ENCODE measurements at places on chromosomes 1 and 21.
A peak's percentile ranks its signal among the peaks of the same experiment; 100 is the strongest.

DNA sequence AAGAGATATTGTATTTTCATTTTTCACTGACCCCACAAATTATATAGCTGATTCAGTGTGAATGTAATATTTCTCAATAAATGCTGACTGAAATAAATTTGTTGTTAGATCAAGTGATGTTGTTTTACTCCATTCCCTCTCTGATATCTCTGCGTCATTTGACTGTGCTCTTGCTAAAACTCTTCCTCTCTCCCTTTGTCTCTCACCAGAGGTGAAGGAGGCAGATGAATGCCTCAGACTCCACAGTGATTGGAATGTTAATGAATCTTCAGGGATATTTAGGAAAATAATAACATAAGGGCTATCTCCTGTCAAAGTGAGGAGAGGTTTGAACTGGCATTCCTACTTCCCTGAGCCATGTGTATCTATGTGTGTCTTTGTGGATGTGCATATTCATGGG, 3.7 kb downstream of the CD1E start:
- no peak for DNase-seq

DNA sequence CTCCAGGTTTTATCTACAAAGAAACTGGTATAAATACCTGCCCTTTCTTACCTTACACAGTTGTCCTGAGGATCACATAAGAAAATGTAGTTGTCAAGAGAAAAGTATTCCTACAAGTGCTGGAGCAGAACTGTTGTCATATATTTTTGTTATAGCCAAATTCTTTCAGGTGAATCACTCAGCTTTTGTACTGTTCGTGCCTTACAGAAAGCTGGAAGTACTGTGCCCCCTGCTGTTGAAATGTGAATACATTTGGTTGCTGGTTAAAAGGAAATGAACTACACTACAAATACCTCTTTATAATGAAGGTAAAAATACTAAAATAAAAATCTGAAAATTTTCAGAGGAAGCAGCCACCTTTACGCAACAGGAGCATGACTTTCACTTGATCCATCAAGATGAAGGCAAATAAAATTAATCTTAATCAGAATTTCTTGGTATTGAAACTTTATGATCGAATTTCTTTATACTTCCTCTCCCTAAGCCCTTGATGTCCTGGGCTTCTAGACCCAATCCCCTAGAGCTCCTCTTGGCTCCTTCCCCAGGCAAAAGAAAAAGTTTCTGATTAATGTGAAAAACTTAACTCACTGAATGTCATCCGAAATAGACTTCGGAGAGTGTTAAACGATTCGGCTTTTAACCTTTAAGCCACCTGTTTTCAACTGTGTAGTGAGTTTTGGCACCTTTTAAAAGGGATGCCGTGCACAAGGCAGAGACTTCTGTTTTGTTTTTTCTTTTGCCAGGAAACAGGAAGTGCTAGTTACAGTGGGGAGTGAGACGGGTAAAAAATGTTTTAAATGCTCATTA, 12.5 kb downstream of the CHML start:
- peak; percentile 36 for DNase-seq

DNA sequence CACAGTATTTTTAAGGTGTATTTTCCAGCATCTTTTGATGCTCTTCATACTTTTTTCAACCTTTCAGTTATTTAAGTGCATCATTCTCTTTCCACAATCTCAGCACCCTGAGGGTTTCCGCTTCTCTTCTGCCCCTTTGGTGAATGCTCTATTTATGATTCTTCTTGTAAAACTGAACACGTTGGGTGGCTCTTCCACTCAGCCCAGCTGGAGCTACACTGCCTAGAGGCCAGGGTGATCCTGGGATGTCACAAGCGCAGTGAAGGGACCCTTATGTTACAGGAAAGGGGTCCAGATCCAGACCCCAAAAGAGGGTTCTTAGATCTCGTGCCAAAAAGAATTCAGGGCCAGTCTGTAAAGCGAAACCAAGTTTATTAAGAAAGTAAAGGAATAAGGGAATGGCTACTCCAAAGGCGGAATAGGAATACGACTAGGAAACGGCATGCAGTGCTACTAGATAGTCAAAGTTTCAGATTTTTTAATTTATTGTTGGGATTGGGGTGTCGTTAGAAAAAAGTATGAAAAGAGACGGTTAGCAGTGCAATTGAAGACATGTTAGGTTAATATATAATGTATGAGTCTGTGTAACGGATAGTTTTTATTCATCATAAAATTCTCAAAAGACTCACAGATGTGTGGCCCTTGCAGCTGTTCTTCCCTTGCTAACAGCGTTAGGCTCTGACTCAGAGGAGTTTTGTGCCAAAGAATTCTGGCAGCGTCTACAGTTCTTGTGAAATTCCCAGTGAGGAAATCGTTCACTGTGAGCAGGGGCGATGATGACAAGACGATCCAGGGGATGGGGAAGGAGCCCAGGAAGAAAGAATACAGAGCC, 14.4 kb upstream of the ERVH48-1 start:
- DNase-seq = no peak

- DNase-seq = no peak
Measured at GRCh38 chr1:207807326-207807689, 55.5 kb downstream of the CD46 start.

GRCh38 chr1:55700359-55701130, 485.4 kb upstream of the USP24 start:
- DNase-seq = no peak

DNA sequence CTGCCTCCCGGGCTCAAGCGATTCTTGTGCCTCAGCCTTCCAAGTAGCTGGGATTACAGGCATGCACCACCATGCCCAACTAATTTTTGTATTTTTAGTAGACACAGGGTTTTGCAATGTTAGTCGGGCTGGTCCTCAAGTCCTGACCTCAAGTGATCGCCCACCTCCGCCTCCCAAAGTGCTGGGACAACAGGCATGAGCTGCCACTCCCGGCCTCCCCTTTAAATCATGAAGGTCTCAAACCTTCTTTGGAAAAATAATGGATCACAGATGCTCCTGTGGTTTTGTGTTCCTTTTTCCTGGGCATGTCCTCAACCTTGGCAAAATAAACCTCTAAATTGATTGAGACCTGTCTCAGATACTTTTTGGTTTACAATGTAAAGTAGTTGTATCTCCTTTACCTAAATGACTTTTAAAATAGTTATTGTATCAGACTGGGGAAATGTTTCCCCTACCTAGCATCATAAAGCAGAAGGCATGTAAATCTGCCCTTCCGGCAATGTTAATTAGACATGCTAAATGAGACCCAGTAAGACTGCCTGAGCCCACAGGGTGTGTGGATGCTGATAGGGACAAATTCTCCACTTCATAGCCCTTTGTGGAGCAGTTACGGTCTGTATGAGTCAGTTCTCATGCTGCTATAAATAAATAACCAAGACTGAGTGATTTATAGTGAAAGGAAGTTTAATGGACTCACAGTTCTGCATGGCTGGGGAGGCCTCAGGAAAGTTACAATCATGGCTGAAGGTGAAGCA, 27.8 kb downstream of the CBR1 start:
- no peak for DNase-seq

DNA sequence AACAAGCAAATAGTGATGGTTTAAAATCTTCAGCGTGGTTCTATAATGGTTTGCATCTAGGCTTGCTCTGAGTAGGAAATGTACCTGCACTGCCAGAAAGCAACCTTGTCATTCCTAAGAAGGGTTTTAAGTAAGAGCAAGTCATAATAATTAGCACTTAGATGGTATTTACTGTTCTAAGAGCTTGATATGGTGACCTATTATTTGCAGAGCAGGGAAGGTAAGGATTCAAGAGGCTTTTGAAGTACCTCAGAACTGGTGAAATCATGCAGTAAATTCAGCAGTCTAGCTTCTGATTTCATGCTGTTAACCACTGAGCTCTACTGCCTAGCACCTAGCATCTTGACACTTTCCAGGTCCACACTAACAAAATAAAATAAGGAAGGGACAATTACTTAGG, 23.7 kb downstream of the ATP1A1 start:
- DNase-seq = no peak

GRCh38 chr1:24277420-24278169, 41.6 kb upstream of the GRHL3 start:
- no peak for DNase-seq

DNA sequence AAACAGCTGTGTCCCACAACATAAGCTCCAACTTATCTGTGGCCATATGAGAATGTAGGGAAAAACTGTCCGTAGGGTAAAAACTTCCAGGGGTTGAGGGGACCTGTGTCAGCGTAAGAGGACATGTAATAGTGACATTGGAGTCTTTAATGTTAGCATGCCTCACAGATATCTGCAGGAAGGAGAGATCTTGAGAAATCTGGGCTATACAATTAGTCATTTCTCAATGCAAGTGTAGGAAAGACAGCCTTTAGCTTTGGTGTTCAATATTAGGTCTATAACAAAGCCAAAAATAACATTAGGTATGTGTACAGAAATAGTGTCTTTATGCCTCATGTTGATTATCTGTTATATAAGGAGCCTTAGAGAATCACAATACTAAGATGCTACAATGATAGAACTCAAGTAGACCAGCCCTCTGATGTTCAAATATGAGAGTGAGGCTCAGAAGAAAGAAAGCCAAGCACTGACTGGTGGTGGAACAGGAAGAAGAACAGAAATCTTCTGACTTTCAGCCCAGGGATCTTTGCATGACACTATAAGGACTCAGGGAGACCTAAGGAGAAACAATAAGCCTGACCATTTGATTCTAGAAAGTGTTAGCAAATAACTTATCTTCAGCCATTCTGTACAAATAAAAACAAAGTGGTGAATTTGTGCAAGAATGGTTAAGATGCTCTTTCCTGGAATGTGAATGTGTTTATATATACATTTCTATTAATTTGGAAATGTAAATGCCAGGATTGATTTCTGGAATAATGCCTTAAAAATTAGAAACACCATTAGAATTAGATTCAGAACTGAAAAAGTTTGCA, 152.6 kb downstream of the ZC3H11B start:
- DNase-seq = no peak

GRCh38 chr1:3053366-3053980, 15.5 kb upstream of the PRDM16 start:
- no peak for DNase-seq

DNA sequence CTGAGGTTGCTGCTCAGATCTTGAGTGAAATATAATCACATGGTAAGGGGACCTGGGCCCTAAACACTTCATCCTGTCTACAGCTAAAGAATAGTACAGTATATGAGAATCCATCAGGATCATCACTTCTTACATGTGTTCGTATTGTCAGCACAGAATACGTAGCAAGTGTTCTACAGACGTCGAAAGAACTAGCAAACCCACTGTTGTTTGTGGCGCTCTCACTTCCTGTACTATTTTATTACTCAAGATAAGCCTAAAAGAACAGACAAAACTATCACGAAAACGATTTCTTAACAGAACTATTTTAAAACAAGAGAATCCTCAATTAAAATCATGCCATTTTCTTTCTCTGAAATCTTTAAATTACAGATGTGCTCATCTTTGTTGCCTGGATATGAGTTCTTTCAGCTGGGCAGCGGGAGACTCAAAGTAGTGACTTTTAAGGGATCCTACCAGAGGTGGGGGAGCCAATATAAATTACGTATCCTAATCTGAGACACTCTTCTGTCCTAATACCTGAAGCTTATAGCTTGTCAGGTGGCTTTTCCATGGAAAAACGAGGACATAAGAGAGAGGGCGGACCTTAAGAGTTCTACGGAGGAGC, 724 bp downstream of the ST7L start:
- peak; percentile 24 for DNase-seq

GRCh38 chr1:214677945-214678344, 75.0 kb downstream of the CENPF start:
- no peak for DNase-seq

DNA sequence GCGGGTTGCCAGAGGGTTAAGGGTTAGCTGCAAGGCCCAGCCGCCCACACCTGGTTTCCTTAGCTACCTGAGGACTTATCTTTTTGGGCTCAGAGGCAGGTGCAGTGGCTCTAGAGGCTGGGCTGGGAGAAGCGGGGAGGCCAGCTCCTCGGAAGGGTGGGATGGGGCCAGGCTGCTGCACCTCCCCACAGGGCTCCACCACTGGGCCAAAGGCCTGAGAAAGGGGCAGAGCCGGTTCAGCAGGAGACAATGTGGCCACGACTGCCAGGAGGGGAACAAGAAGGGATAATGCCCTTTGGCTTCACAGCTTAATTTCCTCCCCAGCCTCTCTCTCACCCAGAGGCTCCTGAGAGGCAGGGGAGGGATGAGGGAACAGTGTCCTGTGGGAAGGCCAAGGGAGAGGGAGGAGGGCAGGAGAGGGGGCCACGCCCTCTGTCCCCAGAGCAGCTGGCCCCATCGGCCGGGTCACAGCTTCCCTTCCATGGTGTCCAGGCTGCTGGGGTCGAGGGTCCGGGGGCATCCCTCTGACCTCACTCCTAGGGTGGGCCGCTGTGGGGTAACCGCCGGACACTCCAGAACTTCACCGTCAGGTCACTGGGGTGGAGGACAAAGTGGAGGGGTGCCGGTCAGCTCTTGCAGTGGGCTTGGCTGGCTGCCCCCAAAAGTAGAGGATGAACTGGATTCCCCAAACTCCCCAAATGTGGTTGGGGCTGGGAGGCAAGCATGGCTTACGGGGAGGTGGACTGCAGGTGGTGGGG, 50.4 kb downstream of the KIF21B start:
- no peak for DNase-seq

- no peak for DNase-seq
Measured at GRCh38 chr1:15472587-15472986, 3.3 kb upstream of the CELA2B start.

DNA sequence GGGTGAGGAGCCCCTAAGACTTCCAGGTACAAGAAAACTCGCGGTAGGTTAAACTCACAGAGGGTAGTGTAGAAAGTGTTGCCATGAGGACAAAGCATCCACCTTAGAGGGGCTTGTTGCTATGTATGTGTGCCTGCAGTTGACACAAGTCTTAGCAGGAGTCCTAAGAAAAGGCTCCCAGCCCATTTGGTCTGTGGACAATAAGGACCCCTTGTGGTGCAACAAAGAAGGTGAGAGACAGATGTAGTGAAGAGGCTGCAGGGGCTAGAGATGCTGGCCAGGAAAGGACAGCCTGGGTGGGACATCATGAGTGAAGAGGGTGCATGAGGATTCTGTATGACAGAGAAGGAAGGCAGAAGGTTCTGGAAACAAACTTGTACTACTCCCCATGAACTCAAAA, 36.3 kb upstream of the IL10 start:
- DNase-seq = peak; percentile 26

DNA sequence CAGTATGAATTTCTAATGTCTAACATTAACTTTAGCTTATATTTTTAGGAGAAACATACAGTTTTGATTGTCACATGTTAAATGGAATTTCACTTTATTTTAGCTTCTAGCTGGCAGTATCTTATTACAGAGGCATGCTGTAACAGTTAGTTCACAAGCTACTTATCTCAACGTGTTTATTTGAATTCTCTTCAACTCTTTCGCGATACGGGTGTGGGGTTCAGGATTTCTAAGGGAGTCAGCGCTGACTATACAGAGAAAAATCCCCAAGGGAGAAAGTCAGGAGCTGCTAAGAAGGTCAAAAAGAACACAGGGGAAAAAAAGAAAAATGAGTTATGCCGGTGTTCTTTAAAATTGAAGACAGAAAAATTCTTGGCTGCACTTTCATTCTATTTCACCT, 296.2 kb downstream of the VAV3 start:
- no peak for DNase-seq

GRCh38 chr21:42193131-42193671, 25.7 kb upstream of the ABCG1 start:
- peak; percentile 38 for DNase-seq

All from effector CD4-positive, alpha-beta T cell (primary cell).